ENCODE measurements at places on chromosomes 1 and 21. TPM values are rescaled to one million over a fixed set of nuclear protein-coding genes. Genes with fewer than 3 reads are reported as not detected.
A peak's percentile ranks its signal among the peaks of the same experiment; 100 is the strongest.

GRCh38 chr1:95504321-95504720 lies 270.3 kb downstream of the RWDD3 start:
- no peak overlapping the region for H3K4me3 ChIP-seq
- DNase-seq = no peak
- no peak overlapping the region for H3K27ac ChIP-seq
- H3K36me3 ChIP-seq = no peaks in the 10 kb centered on the region
- no peaks in the 10 kb centered on the region for H3K4me1 ChIP-seq

- H3K4me3 ChIP-seq = no peak overlapping the region
- H3K36me3 ChIP-seq = no peaks in the 10 kb centered on the region
- no peak for DNase-seq
- H3K27ac ChIP-seq = no peak overlapping the region
- no peaks in the 10 kb centered on the region for H3K4me1 ChIP-seq
These were observed 264.2 kb downstream of the DISC1 start for GRCh38 chr1:231890791-231891190.

- H3K36me3 ChIP-seq = no peaks in the 10 kb centered on the region
- no peak overlapping the region for H3K27ac ChIP-seq
- DNase-seq = no peak
These were observed 2.3 kb downstream of the MFAP2 start for GRCh38 chr1:16978139-16978538.

Gene CA6
- total RNA-seq = not detected

GRCh38 chr1:44318097-44319088 lies 36.7 kb downstream of the ERI3 start:
- H3K27me3 ChIP-seq = no peaks in the 10 kb centered on the region
- DNase-seq = no peak
- no peaks in the 10 kb centered on the region for H3K4me1 ChIP-seq
- no peak overlapping the region for H3K4me3 ChIP-seq

GRCh38 chr1:60895701-60896100 lies 186.7 kb upstream of the NFIA start:
- no peak overlapping the region for H3K27ac ChIP-seq
- H3K36me3 ChIP-seq = no peaks in the 10 kb centered on the region
- H3K4me3 ChIP-seq = no peak overlapping the region
- H3K27me3 ChIP-seq = no peaks in the 10 kb centered on the region
- no peak for DNase-seq

GRCh38 chr1:25360596-25361581 lies 22.8 kb downstream of the TMEM50A start:
- no peaks in the 10 kb centered on the region for H3K27me3 ChIP-seq
- no peaks in the 10 kb centered on the region for H3K4me1 ChIP-seq
- DNase-seq = no peak
- no peak overlapping the region for H3K27ac ChIP-seq

Gene LRRN2
- total RNA-seq = 6.8 TPM

DNA sequence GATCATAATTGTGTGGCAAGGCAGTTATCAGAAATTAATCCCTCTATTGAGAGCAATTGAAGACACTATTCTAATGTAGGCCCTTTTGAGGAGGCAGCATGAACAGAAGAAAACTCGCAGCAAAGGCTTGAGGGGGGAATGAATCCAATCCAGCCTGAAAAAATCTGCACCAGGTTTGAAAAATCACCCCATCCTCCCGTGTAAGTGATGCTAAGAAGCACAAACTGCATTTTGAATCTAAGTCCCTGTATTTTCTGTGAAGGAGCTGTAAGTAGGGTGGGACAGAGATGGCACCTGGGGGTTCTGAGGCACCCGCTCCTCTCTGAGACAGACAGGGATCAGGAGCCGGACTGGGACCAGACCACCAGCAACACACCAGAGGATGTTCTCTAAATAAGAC lies at the start of gene CRB1:
TSS of gene CRB1 (plus strand) at position 241 of the 400 bp plus-strand sequence. CDS start 161 bp downstream, outside the sequence.
- H3K27me3 ChIP-seq = no peaks in the 10 kb centered on the region
- H3K36me3 ChIP-seq = no peaks in the 10 kb centered on the region
- no peak within 1 kb of the TSS for H3K27ac ChIP-seq
- no peaks in the 10 kb centered on the region for H3K4me1 ChIP-seq

Gene MAP10
- total RNA-seq = 0.81 TPM

GRCh38 chr1:170660871-170661645 lies 2.9 kb upstream of the PRRX1 start:
- peak overlapping the region; percentile 91 for H3K4me3 ChIP-seq
- no peak overlapping the region for H3K27ac ChIP-seq
- H3K4me1 ChIP-seq = no peaks in the 10 kb centered on the region
- H3K27me3 ChIP-seq = no peaks in the 10 kb centered on the region

Gene RHD
- not detected for total RNA-seq
